ENCODE measurements at places on chromosomes 2 and 18.

- DNase-seq = no peak
These were observed 1351.6 kb upstream of the NRXN1 start for GRCh38 chr2:52383541-52383940.

DNA sequence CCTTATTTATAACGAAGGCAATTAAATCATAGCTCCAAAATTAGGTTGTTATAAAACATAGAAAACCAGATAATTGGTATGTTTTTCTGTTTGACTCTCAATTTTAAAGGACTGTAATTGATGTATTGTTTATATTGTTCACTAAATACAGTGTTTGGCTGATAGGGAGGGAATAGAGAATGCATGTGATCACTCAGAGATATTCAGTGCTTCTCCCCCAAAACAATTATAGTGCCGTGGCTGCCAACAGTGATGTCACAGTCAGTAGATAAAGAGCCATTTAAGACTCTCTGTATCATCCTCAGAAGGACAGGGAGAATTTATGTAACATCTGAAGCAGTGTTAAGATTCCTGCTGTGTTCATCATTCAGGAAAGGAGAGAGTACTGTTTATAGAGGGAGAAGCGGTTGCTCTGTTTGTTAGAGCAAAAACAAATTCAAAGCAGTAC, 69.6 kb downstream of the PHLPP1 start:
- DNase-seq = peak; percentile 30

- DNase-seq = no peak
These were observed 107.9 kb upstream of the ETAA1 start for GRCh38 chr2:67289271-67289670.

DNA sequence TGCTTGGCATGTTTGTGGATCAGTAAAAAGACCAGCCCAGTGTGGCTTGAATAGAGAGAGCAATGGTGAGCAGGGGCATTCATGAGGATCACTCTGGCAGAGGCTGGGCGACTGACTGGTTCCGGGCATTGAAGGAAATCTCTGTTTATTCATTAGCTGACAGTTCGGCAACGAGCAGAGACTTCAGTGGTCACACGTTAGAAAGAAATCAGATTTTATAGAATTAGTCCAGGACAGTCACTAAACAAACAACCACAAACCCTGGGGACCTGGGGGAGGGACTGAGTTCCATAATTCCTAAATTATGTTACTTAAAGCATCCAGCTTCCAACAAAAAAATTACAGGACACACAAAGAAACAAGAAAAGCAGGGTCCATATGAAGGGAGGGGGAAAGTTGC, 72.5 kb downstream of the NOL10 start:
- no peak for DNase-seq

DNA sequence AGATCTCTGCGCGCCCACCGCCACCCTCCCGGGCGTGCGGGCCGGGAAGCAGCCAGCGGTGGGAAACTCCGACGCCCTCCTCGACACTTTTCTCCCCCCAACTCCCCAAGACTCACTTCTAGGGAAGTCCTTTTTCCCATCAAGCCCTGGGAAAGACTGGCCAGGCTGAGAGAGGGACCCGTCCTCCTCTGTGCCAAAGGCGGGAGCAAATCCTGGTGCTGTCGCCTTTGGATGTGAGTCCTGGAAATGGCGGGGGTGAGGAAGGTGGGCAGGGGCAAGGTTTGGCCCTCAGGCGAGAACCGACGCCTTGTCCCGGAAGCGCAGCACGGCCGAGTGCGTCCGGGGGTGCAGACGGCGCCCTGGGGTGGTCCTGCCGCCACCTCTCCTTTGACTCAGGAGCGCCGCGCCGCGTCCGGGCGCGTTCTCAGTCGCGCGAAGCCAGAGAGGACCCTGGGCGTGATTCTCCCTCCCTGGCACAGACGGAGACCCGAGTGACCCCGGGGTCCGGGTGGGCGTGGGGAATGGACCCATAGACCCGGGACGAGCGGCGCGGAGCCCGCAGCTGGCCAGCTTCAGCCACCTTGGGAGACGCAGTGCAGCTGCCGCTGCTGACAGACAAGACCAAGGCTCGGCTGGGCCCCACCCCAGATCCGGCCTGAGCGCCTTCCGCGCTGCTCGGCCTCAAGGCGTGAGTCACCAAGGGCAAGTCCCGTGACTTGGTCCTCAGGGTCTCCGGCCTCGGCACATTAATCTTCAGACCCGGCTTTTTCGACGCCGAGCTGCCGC, 3.5 kb upstream of the LBX2 start:
- DNase-seq = no peak

- DNase-seq = no peak
These were observed 49.7 kb upstream of the ZNF397 start for GRCh38 chr18:35190948-35191697.
